ENCODE measurements at places on chromosomes 11 and 22. TPM values are rescaled to one million over a fixed set of nuclear protein-coding genes. Genes with fewer than 3 reads are reported as not detected.

- DNase-seq: peak; percentile 63
Measured at GRCh38 chr22:39149915-39150847, 2.3 kb downstream of the CBX7 start.

The OR4D6 gene
- not detected for total RNA-seq

DNA sequence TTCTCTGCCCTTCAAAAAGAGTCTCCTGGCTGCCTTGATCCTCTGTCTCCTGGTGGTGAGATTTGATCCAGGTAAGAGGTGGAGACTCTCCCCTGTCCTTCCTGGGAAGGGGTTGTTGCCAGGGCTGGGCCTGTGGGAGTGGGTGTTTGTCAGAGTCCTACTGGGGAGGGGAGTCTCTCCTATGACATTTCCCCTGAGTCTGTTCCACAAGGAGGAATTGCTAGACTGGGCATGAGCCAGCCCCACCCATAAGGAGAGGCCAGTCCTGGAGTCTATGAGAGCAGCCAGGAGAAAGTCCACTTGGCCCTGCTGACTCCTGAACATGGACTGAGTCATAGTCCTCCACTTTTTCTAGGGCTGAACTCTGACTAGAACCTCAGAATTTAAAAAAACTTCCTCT, 7.4 kb downstream of the PEX26 start:
- DNase-seq: no peak

DNA sequence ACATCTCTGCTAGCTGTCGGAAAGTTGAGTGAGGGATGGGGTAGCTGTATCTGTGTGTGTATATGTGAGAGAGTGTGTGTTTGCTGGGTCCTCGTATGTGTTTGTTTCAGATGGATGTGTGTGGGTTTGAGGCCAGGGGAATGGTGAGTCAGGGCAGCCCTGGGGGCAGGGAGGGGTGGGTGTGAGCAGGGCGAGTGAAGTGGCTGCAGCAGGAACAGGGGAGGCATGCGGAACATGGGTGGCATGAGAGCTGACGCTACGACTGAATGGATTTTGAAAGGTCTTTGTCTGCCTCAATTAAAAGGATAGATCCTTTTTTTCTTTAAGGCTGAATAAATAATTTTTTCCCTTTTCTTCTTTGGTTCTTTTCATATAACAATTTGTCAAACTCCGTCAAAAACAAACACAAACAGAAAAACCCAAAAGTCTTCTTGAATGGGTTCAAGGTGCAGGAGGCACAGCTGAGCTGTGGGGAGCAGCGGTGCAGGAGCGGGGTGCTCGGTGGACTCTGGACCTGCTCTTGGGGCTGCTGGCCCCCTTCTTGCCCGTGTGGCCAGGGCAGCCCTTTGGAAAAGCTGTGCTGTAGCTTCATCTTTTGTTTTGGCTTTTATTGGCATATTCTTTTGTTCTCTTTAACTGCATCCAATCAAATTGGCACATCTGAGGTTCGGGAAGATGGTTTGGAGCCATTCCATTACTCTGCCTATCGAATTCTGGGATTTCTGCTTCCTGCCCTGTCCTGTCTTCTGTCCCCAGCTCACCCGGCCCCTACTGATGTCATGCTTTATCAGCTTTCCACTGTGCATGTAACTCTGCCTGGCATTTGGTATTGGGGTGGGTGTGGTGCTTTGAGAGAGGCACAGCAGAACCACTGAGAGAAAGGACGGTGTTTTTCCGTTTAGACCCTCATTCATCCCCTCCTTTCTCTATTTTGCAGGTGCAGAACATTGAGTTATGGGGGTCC, 80.1 kb downstream of the ADAMTS15 start:
- no peak for DNase-seq

GRCh38 chr11:132300283-132300682, 929.9 kb downstream of the NTM start:
- DNase-seq: no peak

The DNAJB7 gene
- not detected for total RNA-seq

All from cardiac septum (tissue), 1 donor.